ENCODE measurements at places on chromosomes 2 and 18. TPM values are rescaled to one million over a fixed set of nuclear protein-coding genes. Genes with fewer than 3 reads are reported as not detected.
A peak's percentile ranks its signal among the peaks of the same experiment; 100 is the strongest.

GRCh38 chr2:189854187-189854586 is 69.9 kb downstream of the PMS1 start:
- no peak for DNase-seq

GRCh38 chr2:44569491-44569890 is 207.7 kb downstream of the CAMKMT start:
- no peak for DNase-seq

- no peak for DNase-seq
Observed at GRCh38 chr2:109715313-109715805, 78.7 kb upstream of the RGPD5 start.

DNA sequence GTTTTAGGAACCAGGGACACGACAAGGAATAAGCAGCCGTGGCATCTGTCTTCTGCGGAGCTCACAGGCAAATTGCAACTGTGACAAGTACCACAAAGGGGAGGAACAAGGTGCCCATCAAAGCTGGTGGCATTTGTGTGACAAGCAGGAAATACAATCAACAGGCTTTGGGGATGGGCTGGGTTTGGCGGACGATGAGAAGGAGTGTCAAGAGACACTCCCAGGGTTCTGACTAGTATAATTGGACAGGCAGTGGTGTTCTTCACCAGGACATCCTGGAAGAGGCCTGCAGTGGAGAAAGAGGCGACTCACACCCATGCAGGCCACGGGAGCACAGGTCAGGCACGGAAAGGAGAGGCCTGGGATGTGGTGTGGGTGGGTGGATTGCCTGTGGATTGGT is 14.2 kb upstream of the SPATA3 start:
- DNase-seq: peak; percentile 72

DNA sequence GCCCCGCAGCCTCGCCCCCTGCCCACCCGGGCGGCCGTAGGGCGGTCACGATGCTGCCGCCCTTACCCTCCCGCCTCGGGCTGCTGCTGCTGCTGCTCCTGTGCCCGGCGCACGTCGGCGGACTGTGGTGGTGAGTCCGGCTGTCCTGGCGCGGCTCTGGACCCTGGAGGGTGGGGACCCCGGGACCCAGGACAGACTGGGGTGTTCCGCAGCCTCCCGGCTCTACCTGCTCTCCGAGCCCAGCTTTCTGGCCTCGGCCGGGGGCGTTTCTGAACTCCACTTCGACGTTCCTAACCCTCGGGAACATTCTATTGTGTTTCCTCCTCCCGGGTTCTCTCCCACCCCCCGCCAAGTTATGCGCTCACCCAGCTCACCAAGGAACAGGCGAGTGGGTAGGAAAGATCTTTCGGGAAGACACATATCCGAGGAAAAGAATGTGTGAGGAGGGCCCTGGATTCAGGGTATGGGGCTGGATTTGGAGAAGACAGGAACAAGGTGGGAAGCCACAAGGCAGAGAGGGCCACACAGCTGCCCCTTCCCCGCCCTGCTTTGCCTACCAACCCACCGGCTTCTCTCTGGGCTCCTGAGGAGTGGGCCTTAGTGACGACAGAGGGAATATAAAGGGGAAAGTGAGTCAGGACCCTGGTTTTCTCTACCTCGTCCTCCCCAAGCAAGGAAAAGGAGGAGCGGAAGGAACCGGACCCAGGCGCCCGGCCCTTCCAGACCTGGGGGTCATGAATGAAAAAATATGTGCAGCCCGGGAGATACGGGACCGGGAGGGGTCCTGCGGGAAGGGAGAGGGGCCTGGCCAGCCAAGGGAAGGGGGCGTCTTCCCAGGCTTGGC is 605 bp downstream of the WNT6 start:
- DNase-seq: no peak

DNA sequence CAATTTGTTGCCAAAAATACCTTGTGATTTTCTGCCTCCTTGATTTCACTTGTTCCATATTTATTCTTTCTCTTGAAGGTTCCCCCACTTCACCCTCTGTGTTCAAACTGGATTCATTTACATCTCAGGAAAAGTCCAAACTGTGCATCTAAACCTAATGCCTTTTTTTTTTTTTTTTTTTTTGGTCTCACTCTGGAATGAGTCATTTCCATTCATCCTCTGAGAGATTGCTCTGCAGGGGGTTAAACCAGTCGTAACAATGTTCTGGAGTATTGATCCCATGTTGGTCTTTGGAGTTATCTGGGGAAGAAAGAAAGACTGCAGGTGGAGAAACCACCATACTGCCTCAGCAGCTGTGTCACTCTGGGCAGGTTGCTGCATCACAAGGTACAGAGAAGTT is 119.7 kb downstream of the TACR1 start:
- no peak for DNase-seq

GRCh38 chr2:237012577-237013267 is 73.0 kb upstream of the COPS8 start:
- DNase-seq: no peak

DNA sequence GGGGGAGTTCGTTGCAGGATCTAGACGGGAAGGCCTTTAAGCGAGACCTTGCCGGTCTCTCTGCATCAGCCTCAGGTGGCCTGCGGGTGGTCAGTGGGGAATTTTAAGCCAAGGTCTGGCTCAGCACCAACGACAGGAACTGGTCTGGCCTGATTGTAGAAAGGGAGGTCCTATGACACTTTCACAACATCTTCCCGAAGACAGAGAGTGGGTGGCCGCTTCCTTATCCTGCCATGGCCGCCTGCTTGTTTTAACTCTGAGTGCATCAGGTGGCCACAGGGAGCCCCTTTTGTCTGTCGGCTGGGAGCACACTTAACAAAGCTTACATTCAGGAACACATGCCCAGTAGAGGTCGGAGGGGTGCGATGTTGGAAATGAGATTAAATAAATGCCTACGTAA is 363.7 kb upstream of the MYT1L start:
- DNase-seq: no peak

DNA sequence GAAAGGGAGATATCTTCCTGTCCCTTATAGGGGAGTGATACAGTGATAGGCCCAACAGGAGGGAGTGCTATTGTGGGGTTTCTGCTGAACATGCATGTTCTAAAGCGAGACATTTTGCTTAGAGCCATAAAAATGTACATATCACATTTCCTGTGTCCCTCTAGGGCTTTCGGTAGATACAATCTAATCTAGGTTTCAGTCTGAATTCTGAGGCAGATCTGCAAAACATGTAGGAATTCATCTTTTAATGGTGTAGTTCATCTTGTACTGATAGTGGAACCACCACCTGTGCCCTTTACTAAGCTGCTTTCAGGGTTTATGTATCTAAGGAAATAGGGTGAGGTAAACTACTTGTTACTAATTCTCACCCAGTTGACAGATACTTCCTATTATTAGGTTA is 73.8 kb downstream of the SPTBN1 start:
- no peak for DNase-seq

TUBA4B gene
- not detected for total RNA-seq

APCDD1 gene
- total RNA-seq: not detected

IHH gene
- not detected for total RNA-seq

SMYD1 gene
- total RNA-seq: not detected

Data from activated CD8-positive, alpha-beta T cell treated with anti-CD3 and anti-CD28 coated beads for 36 hours (primary cell).